ENCODE measurements at places on chromosomes 2 and 18.

DNA sequence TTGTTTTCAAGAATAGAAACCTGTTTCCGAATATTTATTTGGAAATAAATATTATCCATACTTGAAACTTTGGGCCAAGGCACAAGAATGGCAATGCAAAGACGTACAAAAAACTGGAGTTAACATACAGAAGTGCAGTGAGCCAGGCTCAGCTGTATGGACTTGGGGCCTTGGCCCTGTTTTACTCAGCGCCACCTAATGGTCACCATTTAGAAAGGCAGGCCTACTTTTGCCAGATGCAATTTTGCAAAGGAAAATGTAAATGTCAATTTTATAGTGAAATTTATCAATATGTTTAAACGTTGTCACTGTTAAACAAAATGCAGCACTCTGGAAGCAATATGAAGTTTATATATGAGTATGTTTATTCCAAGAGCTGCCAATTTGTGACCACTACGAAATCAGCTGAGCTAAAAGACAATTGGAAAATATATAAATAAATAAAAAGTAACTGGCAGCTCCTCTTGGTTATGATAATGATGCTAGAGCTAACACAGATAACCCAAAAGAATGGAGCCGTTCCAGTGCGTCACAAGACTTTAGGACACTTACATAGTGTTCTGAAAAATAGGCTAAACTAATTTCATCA, 155.0 kb downstream of the ARHGAP15 start:
- peak; percentile 1 for DNase-seq

DNA sequence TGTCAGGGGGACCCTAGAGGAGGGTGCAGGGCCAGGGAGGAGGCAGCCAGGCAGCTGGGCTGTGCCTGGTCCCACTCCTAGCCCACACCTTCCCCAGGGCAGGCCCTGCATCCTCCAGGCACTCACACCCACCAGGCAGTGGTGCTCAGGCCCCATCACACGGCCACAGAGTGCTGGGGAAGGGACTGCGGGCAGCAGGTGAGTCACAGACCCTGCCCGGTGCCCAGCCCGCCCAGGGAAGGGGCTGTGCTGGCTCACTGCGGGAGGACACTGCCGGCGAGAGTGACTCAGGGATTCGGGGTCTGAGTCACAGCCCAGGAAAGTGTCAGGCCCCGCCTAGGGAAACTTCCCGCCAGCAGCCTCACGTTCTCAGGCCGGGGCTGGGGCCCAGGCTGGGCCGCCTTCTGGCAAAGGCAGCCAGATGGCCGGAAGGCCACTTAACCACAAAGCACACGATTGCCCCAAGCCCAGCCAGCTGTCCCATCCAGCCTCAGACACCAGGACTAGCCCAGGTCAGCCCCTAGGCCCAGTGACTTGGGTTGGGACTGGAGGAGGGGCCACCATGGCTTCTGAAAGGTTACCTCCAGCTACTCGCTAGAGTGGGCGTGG, 42.2 kb downstream of the BIN1 start:
- peak; percentile 91 for DNase-seq

DNA sequence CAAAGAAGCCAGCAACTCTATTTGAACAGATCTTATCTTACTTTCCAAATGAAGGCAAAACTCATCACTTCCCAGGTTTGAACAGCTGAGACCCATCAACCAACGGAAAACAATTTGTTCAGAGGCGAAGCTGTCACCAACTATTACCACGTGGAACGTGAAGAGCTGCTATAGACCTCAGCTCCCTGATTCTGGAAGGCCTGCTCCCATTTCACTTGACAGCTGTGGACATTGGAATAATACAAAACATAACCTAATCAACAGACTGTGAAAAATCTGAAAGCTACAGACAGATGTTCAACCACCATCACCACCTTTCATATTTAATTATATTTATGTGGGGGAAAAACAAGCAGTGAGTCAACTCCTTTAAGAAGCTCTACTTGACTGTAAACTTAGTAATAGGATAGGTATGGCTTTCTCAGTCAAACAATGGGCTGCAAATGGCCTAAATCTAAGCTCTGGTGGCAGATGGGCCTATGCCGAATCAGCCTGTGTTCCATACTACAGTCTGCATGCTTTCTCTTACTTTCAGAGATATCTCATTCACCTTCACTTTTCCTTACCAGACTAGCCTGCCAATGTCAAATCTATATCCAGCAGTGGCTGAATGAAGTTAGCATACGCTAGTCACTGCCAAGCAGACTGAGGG, 896.4 kb downstream of the TDRD15 start:
- no peak for DNase-seq

DNA sequence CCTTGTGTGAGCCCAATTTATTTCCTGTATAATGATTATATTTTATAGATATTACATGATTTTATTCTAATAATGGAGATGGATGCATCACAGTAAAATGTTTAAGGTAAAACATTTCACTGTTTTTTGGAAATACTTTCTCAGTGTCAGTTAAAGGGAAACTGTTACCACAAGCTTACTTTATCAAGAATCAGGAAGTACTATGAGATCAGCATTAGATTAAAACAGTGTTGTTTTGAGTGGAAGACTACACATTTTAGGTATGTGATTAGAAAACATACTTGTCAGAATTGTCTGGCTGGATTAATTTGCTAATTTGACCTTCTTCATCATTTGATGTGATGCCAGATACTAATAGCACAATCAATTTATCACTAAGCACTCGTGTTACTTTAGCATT, at the start of gene HRH4:
TSS of gene HRH4 (plus strand) at position 250 of the 400 bp plus-strand sequence. CDS start at position 342, 92 bp downstream.
- no peak for DNase-seq

DNA sequence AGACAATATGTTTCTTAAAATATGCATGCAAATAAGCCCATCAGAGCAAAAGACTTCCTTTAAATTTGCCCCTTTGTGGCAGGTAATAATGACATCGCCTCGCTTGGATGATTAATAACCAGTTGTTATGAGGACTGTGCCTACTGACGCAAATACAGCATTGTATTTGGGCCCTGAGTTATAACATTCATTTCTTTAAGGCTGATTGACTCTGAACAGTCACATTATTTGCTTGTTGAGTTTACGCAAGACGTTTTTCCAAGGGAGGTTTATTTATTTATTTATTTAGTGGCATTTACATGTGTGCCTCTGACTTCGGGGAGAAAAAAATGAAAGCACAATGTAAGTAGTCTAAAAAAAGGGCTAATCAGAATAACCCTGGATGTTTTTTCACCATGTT, 88.3 kb downstream of the SLC8A1 start:
- DNase-seq: no peak

GRCh38 chr2:236026841-236027240, 141.3 kb downstream of the GBX2 start:
- DNase-seq: no peak

GRCh38 chr2:109086743-109087020, 42.3 kb upstream of the SH3RF3 start:
- no peak for DNase-seq

- peak; percentile 1 for DNase-seq
Measured at GRCh38 chr2:148582679-148583511, 61.7 kb upstream of the EPC2 start.

GRCh38 chr2:160465406-160465805, 28.2 kb downstream of the RBMS1 start:
- no peak for DNase-seq

GRCh38 chr2:146451972-146452371, 1392.9 kb upstream of the ACVR2A start:
- DNase-seq: no peak

- no peak for DNase-seq
Measured at GRCh38 chr2:55019526-55020258, 30.6 kb downstream of the RTN4 start.

- DNase-seq: no peak
Measured at GRCh38 chr2:1990724-1991123, 246.4 kb upstream of the PXDN start.

- DNase-seq: no peak
Measured at GRCh38 chr18:61972389-61973264, 79.8 kb upstream of the RNF152 start.

- peak; percentile 32 for DNase-seq
Measured at GRCh38 chr2:160736148-160737028, 242.8 kb upstream of the RBMS1 start.

DNA sequence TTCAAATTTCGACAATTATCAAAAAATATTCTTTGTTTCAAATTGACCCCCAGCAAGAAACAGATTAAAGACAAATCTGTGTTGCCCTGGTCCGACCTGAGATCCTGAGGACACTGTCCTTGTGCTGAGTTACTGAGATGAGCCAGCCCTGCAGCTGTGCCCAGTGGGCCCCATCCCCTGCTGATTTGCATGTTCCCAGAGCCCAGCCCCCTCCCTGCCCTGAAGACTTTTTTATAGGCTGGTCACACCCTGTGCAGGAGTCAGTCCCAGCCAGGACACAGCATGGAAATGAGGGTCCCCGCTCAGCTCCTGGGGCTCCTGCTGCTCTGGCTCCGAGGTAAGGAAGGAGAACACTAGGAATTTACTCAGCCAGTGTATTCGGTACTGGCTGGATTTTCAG, 31.4 kb upstream of the ZNG1B start:
- no peak for DNase-seq

DNA sequence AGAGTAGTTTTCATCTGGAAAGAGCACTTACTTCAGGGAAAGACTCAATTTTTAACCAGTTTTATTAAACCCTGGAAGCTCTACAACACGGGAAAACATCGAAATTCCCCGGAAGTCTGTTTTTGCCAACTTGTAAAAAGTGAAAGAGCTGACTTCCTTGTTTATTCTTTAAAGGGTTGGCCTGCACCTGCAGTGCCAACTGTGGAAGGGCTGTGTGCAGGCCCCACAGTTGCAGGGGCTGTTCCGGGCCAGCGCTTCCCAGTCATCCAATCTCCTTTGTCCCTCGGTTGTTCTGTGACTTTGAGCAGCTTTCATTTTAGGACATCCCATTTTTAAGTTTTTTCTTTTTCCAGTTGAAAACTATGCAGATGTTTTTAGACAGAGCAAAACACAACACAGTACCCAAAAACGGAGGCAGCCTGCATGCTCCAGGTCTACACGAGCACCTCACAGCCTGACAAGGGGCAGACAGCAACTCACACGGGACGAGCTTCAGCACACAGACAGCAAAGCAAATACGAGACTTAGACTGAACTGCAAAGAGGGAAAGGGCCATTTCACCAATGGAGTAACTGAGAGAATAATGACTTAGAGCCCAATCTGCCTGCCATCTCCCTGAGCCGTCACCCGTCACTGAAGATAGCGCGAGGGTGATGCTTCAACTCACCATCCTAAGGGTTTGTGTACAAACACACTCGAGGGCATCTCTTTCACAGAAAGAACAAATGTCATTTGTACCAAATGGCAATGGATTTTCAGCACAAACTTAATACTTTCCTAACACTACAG, 70.6 kb downstream of the EMILIN2 start:
- DNase-seq: no peak

- no peak for DNase-seq
Measured at GRCh38 chr2:4862031-4862430, 830.2 kb upstream of the SOX11 start.

DNA sequence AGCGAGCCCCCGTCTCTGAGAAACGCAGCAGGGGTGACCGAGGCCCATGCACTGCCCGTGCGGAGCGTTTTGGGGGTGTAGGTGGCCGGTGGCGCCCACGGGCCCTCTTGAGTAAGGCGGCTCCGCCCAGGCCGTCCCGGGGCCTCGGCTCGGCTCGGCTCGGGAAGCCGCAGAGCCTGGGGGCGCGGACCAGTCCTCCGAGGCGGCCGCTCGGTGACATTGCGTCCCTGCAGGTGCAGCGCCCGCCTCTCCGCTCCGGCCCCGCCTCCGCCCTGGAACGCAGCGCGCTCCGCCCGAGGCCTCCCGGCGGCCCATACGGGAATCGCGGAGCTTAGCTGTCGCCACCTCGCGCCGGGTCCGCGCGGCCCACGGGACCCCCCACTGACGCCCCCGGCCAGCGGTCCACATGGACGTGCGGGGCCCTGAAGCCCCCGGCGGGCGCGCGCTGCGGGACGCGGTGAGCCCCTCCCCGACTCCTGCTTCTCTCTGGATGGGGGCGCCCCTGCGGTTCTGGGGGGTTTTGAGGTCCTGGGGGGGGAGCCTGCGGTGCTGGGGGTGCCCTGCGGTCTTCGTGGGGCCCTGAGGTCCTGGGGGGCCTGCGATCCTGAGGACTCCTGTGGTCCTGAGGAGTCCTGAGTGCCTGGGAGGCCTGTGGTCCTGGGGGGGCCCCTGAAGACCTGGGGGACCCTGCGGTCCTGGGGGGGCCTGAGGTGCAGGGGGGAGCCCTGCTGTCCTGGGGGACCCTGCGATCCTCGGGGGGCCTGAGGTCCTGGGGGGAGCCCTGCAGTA, at the start of gene HSBP1L1:
TSS of gene HSBP1L1 (plus strand) at position 314 of the 789 bp plus-strand sequence. CDS start at position 407, 93 bp downstream.
- DNase-seq: no peak

GRCh38 chr2:105800036-105800713, 55.5 kb downstream of the NCK2 start:
- no peak for DNase-seq

DNA sequence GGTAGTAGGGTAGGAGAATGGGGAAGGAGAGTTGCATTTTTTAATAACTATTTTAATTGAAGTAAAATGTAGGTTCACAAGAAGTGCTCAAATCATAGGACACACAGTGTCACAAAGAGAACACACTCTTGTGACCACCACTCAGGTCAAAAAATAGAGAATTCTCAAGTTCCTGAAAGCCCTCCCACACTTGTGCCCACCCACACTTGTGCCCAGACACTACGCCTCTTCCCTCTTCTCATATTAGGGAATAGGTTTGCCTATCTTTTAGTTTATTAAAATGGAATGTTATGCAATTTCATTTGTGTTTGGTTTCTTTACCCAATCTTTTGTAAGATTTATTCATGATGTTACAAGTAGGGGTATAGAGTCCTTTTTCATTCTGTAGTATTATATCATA, 67.2 kb downstream of the UGGT1 start:
- DNase-seq: no peak

DNA sequence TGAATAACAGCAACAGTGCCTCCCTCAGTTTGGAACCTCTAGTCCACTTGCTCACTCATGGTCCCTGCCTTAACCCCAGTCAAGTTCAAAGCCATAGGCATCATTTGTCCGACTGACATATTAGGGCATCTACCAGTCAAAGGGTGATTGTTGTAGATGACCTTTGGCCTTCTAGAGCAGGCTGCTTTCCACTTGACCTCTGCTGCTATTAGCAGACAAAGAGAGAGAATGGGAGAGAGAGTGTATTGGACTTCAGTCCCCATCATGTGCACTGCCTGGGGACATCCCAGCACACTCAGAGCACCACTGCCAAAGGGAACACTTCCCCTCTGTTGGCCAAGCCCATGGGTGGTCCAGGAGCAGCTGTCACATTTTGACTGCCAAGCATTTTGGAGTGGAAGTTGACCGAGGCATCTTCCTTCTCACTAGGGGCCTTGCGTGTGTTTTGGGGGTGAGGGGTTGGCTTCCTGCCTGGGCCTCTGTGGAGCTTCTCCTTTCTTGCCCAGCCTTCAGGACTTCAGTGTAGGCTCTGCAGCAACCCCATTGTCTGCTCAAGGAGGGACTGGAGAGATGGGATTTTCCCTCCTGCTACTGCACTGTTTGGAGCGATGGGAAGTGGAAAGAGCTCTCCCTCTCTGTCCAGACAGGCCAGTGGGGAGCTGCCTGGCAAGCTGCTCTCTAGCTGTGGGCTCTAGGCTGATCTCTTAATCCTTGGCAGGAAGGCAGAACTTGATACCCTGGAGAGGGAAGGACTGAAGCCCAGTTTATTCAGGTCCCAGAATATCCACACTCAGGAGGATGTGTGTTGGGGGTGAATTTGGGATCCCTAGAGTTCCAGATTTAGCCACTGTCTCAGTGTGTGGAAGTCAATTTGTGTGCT, 68.1 kb downstream of the TMEM247 start:
- DNase-seq: no peak

Data from amniotic stem cell (primary cell).